ENCODE measurements at places on chromosomes 13 and 19.

GRCh38 chr19:11535792-11536595, 2.7 kb upstream of the CNN1 start:
- DNase-seq: peak; percentile 69

- no peak for DNase-seq
Observed at GRCh38 chr13:33744589-33745369, 73.2 kb upstream of the RFC3 start.

DNA sequence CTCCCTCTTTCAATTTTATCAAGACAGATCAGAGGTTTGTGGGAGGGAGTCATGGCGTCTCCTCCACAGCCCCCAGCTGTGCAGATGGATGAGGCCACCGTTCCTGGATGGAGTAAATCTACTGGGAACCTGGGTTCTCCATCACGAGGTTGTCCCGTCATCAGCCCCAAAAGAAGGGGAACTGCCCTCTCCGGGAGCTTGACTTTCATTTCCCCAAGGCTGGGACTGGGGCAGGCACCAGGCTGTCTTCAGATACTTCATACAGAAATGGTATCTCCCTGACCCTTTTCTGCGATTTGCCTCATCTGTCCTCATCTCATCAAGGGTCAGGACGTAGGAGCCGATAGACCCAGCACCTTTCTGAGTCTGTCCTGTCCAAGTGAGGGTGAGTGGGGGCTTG, 9.8 kb downstream of the LILRB2 start:
- DNase-seq: no peak

- DNase-seq: no peak
Observed at GRCh38 chr13:105543742-105544141, 991.7 kb downstream of the EFNB2 start.

DNA sequence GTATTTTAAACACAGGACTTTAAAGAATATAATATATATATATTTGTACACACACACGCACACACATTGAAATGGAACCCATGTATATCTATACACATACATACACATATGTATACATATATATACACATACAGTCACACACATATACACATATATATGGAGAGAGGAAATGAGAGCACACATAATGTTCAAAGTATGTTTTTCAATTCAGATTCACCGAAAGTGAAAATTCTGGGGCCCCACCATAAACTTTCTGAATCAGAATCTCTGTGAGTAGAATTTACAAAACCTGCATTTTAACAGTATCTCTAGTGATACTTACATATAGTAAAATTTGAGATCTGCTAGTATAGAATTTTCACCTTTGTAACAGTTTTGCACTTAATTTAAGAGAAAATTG, 60.4 kb upstream of the OBI1 start:
- DNase-seq: no peak

GRCh38 chr19:43450545-43450997, 14.8 kb downstream of the LYPD3 start:
- no peak for DNase-seq

DNA sequence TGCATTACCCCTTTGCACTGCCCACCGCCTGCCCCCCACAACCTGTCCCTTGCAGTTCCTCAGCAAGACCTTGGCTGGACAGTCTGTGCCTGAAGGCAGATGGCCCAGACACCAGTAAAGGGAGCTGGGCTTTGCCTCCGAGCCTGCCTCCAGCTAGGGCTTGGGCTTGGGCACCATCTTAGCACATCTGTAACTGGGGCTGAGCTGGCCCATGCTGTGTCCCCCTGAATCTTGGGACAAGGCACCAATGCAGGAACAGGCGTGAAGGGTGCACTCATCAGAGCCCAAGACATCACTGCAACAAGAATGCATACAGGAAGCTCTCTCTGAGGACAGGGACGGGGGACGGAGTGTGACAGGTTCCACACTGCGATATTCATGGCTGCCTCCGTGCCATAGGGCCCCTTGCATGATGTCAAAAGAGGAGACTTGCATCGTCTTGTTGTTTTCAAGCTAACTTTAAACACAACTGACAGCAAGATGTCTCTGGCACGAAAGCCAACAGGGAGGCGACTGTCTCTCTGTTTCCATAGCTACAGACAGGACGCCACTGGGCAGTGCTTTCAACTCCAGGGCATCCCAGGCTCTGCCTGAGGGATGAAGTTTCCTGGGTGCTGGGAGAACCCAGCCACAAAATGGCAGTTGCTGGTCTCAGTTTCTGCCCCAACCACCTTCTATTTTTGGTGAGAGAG, 8.7 kb upstream of the CHST8 start:
- DNase-seq: no peak

GRCh38 chr13:95441326-95441725, 111.2 kb upstream of the CLDN10 start:
- no peak for DNase-seq

- DNase-seq: no peak
Observed at GRCh38 chr13:27022571-27023311, 148.9 kb downstream of the USP12 start.

DNA sequence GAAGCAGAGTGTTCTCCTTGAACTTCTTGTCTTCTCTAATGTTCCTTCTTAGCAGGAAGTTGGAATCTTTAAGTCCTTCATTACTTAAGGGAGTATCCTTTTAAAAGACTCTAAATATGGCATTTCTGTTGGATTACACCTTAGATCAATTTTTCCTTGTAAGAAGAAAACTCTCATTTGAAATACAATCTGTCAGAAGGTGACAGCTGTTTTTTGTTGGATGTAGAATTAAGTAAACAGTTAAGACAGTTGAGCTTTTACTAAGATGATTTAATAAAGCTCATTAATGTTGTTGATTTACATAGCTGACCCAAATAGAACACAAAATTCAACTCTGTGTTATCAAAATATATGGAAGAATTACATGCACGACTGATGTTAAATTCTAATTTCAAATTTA, 16.7 kb upstream of the MBNL2 start:
- DNase-seq: no peak

GRCh38 chr19:3649888-3650287, 23.3 kb upstream of the CACTIN start:
- DNase-seq: no peak

DNA sequence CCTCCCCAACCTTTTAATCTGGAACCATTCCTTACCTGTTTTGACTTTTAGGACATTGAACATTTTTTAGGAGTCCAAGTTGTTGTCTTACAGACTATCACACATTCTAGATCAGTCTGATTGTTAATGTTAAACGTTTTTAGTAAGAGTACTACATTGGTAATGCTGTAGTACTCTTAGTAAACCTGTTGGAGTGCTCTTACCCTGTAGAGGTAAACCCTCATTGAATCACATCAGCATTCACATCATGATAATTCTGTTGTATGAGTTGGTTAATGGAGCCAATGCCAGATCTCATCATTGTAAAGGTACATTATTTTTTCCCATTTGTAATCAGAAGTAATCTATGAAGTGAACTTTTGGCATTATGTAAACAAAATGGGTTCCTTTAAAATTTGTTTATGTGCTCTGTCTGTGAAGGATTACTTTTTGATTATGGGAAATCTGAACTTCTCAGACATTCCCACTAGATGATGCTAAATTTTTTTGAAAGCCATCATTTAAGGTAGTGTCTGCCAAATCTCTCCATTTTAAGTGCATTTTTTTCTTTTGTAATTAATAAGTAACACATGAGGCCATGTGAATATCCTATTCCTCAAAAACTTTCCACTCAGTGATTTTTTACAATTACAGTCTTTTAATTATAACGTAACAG, 55.2 kb downstream of the VWA8 start:
- DNase-seq: no peak

- DNase-seq: no peak
Observed at GRCh38 chr19:35963514-35963913, 27.3 kb downstream of the LRFN3 start.

All from T follicular helper cell (primary cell).